Activated CD4-positive, CD25-positive, alpha-beta regulatory T cell (primary cell): ENCODE measurements at places on chromosomes 4 and X.

DNA sequence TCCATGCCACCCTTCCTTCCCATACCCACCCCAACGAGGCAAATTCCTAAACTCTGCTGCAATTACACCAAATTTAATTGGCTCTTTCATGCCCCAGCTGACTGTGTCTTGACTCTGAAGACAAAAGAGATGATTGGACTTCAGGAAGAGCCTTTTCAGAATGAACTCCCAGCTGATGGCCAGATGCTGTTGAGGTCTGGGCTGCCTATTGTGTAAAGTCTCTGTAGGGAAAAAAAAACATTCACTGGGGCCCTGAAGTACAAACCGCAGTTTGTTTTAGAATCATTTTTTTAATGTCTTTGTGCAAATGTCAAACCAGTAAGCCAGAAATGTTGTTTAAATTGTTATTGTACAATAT is 174.8 kb downstream of the HHIP start:
- DNase-seq, result no peak

GRCh38 chr4:77872723-77873445 is 10.3 kb downstream of the MRPL1 start:
- DNase-seq, result no peak

- no peak for DNase-seq
Measured at GRCh38 chrX:3820167-3820566, 106.7 kb upstream of the PRKX start.

- DNase-seq, result no peak
Measured at GRCh38 chrX:66110112-66110511, 53.9 kb upstream of the HEPH start.

DNA sequence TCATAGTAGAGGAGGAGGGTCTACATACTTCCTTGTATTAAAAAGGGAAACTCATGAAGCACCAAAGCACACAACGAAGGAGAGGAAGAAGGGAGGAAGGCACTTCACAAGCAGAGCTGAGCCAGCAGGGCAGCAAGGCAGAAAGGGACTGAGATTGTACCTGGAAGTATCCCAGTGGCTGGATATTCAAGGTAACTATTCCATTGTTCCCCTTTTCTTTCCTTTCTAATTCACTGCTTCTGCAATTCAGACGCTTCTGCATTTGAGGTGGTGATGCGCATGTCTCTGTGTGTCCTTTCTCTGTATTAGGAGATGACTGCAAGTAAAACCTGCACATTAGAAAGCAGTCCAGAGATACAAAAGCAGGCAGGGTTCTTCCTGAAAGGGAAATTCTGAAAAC is 54.9 kb downstream of the UBQLN2 start:
- no peak for DNase-seq

GRCh38 chrX:136766785-136767103 is 14.0 kb downstream of the ARHGEF6 start:
- no peak for DNase-seq

- no peak for DNase-seq
Measured at GRCh38 chrX:38816155-38816554, 14.9 kb downstream of the MID1IP1 start.

DNA sequence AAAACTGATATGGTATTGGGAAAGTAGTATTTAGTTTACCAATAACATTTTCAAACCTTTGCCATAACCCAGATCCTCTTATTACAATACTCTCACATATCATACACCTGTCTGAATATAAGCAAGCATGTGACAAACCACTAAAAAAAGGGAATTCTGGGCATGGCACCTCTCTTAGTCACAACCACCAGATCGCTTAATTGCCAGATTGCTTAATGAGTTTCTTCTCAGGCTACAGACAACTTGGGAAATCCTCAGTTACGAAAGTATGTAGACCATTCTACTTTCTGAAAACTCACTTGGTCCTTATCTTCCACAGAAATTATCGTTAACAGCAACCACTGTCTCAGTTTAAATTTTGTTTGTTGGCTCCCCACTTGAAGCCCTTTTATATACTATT is 2.1 kb downstream of the NAF1 start:
- no peak for DNase-seq

GRCh38 chrX:153526801-153527200 is 9.4 kb downstream of the ATP2B3 start:
- no peak for DNase-seq

- no peak for DNase-seq
Measured at GRCh38 chr4:164383058-164383357, 370.9 kb upstream of the SMIM31 start.

DNA sequence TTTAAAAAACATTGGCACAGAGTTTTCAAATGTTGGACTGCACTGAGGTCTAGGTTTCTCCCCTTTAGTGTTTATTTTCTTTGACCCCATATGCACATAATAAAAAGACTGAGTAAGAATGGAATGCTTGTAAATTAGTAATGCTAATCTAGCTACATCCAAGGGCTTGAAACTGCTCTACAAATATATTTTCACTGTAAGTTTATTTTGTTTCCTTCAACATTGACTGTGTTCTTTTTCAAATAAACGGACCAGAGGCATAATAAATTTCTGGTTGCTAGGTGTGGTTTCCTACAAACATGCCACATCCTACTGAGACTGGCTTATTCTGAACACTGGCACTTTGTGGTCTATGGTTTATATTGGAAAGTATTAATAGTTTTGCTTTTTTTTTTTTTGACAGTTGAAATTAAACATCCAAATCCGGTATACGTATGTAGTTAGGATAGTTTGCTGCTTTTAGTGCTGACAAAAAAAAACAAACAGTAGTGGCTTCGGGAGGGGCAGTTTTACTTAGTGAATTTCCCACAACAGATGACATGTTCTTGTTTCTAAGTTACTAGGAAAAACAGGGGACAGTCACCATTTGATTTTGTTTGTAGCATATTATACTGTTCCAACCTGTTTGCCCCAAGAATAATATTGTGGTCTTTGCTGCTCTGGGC is 13.2 kb downstream of the CA5B start:
- no peak for DNase-seq

GRCh38 chr4:43822621-43823020 is 626.0 kb downstream of the KCTD8 start:
- DNase-seq, result no peak

DNA sequence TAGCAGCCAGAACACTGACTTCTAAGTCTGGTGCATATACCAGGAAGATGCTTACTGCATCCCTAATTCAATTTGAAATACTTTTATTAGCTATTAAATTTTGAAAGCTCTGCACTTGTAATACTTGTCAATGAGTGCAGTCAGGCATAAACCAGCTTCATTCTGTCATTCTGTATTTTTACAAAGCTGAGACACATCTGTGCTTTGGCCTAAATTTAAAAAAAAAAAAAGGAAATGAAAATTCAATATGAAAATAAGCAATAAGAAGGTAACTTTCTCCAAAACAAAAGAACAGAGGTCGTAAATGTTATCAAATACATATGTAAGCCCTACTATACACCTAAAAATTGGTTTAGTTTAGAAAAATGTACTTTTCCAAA is 7.0 kb downstream of the SMIM14 start:
- DNase-seq, result no peak

- DNase-seq, result no peak
Measured at GRCh38 chr4:38857354-38858096, 908 bp upstream of the TLR6 start.

DNA sequence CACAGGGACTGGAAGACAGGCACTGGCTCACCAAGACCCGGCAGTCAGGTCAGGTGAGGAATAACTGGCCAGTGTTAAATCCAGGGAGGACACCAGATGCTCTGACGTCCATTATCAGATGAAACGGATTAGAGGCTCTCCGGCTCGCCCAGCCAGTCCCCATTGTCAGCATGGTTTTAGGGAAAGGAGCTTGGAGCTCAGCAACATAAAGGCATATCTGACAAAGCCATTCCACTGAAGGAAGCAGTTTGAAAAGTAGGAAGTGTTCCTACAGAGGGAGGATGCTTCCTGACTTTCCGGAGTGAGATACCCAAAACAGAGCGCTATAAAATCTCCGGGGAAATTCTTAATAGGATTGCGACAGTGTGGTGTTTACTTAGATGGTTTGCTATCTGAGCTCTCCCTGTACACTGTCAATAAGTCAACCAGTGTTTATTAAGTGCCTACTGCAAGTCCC is 14.8 kb downstream of the NDNF start:
- no peak for DNase-seq

GRCh38 chr4:100294356-100294755 is 104.1 kb upstream of the DDIT4L start:
- no peak for DNase-seq

- no peak for DNase-seq
Measured at GRCh38 chr4:158998624-158999023, 104.3 kb upstream of the RAPGEF2 start.

DNA sequence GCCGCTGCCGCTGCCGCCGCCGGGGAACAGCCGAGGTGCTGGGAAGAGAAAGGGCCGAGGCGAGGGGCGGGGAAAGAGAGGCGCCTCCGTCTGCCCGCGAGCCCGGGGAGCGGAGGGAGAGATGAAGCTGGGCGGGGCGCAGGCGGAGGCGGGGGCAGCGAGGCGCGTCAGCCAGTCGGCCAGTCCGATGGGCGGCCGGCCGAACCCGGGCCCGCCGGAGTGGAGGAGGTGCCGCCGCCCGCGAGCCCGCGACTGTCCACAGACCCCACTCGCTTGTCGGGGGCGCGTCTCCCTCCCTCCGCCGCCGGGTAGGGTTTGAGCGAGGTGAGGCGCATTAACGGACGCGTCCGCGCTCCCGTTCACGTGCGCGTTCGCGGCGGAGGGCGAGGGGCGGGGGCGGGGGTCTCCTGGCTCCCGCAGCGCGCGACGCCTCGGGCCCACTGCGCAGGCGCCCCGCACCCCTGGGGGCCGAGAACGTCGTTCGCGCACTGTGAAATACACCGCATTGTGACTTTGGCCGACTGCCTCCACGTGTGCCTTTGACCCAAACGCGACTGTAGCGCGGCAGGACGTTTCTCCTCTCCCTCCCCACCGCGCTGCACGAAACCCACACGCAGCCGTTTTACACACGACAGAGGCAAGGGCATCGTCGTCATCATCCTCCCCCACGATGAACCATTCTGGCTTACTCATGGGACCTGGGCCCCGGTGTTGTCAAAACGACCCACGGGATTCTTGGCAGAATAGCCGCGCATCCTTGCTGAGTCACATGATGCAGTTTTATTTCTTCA is at the start of gene NUDT11:
NUDT11 (minus strand) TSS at position 92 of the 791 bp plus-strand sequence. CDS start 148 bp downstream, outside the sequence.
- peak; percentile 13 for DNase-seq

DNA sequence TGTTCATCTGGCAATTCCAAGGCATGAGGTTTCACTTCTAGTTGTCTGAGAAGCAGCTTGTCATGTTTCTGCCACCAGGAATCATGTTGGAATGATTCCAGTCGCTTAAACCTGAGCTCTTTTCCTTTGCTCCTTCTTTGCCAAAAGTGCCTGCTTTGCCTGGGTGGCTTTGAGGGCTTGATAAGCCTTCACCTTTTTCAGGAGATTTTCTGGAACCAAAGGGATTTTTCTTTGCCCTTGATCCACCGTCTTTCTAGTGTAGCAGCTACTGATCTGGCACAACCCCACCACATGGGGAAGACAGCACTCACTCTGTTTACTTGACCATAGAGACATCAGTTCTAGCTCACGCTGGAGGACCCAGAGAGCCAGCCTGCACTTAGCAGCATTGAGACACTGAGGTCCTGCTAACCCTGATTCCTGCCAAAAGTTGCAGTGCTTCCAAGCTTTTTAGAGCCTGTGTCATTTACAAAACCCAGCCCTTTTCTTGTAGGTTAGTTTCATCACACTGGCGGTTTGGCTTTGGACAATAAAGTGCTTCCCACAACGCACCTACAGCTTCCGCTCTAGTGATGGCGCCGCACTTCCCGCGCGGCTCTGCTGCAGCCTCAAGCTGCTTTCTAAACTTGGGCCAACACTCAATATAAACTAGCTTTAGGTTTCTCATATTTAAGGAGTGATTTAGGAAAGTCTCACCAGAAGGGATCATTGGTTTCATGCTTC is 7.3 kb upstream of the CCNI start:
- no peak for DNase-seq

DNA sequence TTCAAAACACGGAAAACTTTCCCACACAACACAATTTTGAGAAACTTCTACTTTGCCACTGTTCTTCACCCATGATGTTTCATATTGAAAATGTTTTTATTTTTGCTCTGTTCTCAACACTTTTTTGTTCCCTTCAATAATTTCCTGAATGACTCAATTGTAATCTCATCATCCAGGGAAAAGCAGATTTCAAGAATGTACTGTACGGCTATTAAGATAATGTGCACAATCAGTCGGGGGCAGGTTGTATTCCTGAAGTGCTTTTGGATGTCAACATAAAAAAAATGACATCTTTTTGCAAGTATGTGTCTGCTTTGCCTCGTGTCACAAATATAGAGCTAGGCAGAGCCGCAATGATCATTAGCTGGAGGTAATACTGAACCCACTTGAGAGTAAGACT is 9.7 kb downstream of the SMPX start:
- DNase-seq, result no peak

GRCh38 chr4:38523524-38524448 is 140.2 kb upstream of the KLF3 start:
- DNase-seq, result no peak

DNA sequence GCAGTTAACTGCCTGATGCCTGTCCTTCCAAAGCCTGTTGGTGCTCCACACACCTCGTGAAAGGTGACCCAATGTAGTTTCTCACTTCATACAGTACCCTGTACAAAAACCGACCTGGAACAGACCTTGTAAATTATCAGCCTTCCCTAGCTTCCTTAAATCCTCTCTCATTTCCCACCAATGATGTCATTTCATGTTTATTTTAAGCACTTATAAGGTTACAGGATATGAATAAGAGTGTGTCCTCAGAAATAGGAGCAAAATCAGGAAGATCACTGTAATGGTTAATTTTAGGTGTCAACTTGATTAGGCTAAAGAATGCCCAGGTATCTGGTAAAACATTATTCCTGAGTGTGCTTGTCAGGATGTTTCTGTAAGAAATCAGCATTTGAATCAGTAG is 44.7 kb downstream of the TMEM150C start:
- DNase-seq, result no peak
